Mesenteric fat pad (tissue), 1 donor: ENCODE measurements at places on chromosomes 5 and 9.
A peak's percentile ranks its signal among the peaks of the same experiment; 100 is the strongest.

DNA sequence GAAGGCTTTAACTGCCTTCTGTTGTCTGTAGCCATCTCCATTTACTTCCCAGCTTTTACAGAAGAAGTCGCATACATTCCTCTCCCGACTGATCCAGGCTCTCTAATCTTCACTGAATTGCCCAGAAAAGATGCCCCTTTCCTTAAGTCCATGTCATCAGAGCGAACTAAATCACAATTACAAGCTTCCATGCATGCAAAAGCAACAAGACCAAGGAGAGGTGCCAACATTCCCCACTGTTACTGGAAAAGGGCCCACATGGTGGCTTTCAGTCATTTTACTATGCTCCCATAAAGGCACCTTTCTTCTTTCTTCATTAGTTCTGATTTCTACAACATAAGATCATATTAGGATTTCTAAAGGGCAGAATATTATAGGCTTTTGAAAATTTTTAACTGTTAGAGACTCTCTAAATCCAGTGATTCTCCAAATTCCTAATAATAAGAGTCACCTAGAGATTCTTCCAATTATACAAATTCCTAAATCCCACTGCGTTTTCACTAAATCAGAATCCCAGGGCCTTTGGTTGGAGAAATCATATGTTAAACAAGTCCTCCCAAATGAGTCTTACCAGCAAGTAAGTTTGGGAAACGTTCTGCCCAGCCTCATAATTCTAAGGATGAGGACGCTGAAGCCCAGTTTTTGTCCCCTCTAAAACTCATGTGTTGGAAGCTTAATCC lies 17.0 kb upstream of the ZFR start:
- no peak for DNase-seq

GRCh38 chr9:105047742-105048041 lies 119.7 kb upstream of the ABCA1 start:
- no peak for DNase-seq

DNA sequence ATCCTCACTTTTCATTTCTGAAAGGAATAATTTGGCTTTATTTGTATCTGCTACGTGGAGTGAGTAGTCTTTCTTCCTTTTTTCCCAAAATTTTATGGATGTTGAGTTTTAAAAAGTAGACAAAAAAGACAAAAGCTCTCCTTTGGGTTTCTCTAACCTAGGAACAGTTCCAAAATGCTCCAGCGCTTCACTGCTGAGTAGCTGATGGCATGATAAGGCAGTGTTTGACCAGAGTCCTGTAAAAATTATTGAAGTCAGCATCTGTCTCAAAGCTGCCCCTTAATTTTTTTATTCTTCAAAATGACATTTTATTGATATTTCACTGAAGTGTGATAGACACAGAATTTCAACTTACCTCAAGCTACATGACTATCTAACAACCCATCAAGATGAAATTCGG lies 219.0 kb downstream of the ADAMTSL1 start:
- no peak for DNase-seq

DNA sequence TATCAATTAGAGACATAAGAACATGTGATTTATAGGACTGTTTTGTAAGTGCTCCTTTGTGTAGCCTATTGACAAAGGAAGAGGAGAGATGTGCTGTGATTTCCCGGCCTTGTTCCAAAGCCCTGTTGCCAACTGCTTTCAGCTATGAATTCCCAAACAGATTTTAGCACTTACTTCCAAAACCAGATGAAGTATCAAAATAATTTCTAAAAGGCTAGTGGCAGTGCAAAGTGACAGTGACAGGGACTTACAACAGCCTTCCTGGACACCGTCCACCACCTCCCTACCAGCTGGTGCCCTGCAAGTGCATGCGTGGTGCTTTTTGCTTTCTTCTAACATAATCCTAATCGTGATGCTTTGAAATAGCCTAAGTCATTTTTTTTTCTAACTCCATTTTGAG lies 254.1 kb upstream of the ACTBL2 start:
- DNase-seq = no peak

- no peak for DNase-seq
Measured at GRCh38 chr5:43837996-43838395, 235.0 kb downstream of the NNT start.

DNA sequence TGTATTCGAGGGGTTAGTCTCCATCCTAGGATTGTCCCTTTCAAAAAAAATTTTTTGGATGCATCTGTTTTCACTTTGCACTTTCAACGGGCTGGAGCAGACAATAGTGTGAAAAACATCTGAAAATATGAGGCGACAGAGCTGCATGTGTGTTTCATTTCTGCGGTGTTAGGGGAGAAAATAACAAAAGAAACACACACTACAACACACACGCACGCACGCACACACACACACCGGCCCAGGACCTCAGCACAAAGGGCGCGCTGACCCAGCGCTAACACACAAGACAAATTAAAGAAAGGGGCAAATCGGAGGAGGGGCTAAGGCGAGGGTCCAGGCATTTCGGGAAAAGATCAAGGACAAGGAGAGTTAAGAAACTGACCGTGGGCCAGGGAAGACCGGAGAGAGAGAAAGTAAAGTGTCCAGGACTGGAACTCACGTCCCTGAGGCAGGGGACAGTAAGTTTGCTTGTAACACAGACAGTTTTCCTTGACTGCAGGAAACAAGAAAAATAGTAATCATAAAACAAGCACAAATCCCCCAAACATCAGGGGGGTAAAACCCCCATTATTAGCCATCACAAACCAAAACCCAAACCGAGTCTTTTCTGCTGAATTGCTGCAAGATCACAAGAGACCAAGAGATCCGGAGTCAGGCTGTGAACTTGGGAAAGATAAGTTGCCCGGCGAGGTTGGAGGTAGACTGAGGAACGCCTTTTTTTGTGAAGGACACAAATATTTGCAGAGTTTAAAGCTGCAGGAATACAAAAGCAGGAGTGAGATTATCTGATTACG lies 302.1 kb downstream of the PARP8 start:
- peak; percentile 87 for DNase-seq

- no peak for DNase-seq
Measured at GRCh38 chr9:4137234-4137633, 162.6 kb downstream of the GLIS3 start.

DNA sequence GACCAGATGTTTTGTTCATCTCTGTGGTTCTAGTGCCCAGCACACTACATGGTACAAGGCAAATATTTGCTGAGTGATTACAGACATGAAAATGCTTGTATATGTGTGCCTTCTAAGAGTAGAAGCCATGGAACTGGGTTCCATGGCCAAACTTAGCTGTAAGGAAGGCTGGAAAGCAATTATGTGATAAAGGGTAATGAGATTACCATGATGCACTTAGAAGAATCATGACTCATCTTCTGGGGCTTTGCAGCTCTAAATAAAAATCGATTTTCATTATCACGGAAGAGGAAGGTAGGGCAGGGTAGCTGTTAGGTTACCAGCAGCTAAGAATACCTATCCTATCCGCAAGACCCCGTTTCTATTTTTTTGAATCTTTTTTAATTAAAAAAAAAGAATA lies 28.0 kb downstream of the RFK start:
- DNase-seq = no peak

- DNase-seq = no peak
Measured at GRCh38 chr9:130327781-130328348, 62.3 kb downstream of the HMCN2 start.

DNA sequence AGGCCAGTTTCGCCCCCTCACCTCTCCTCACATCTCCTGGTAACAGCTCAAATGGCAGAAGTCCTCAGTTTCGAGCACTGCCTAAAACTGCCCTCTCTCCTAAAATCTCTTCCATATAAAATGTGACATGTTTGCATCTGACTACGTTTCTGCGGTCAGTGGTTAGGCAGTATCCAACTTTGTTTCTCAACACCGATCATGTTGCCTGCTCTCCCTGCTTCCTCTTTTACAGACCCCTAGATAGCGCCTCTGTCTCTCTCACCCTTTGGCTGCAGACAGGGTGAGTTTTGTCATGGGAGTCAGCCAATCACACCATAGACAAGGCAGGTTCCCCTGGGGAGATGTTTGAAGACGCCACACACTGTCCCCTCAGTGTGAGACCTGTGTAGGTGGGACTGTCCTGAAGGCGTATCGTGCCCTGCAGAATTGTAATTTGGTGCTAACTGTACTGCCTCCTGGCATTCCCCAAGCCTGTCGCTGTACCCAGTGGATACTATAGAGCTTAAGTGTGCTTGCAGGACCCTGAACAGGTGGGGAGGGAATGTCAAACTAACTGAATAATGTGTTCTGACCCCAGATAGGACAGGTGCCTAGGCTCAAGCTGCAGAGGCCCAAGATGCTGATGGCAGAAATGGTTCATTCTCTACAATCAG lies 1.1 kb downstream of the HEXB start:
- DNase-seq = no peak

DNA sequence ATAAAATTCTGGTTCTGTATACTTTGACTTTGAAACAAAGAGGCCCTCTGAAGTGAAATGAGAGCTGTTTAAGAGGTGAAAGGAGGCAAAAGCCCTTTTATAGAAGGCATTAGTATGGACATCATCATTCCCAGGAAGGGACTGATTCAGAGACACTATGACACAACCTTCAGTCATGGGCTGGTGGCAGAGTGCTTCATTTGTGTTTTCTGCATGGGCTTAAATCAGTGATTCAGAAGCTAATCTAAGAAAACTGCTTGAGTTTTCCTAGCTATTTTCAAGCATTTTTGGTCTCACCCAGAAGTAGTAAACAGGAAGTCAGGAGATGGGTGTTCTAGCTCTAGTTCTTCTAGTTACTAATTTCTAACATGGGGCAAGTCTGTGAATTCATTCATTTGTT lies 288.9 kb downstream of the TRPM3 start:
- DNase-seq = no peak

DNA sequence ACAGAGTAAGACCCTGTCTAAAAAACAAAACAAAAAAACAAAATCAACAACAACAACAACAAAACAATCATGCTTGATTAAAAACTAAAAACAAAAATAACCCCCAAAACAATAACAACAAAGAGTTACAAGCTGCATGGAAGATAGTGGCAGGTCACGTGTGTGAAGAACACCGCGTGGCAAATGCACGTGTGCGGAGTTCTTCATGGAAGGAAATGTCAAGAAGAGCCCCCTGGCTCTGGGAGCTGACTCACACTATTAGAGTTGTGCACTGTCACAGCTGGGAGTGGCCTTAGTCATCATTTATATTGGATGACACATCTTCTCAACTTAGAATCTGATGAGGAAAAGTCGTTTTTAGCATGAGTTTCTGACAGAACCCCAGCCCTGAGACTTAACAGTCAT lies 110.5 kb downstream of the JMY start:
- DNase-seq = no peak

GRCh38 chr5:90488791-90489190 lies 14.1 kb downstream of the POLR3G start:
- no peak for DNase-seq

DNA sequence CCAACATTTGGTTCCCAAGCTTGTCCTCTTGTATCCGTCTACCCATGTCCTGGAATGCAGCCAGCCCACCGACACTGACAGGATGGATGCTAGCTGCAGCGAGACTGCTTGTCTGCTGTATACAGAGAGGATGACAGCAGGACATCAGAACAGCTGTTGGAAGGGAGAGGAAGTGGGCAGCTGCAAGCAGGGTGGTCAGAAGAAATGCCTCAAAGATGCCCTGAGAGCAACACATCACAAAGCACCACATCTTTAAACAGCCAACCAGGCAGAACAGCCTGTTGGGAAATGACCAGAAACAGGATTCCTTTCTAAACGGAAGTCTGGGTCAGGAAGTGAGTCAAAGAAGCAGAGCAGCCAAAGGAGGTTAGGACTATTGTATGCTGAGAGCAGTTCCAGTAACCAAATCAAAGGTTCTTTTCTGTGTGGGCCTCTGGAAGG lies 219.1 kb downstream of the NDUFS4 start:
- DNase-seq = no peak

DNA sequence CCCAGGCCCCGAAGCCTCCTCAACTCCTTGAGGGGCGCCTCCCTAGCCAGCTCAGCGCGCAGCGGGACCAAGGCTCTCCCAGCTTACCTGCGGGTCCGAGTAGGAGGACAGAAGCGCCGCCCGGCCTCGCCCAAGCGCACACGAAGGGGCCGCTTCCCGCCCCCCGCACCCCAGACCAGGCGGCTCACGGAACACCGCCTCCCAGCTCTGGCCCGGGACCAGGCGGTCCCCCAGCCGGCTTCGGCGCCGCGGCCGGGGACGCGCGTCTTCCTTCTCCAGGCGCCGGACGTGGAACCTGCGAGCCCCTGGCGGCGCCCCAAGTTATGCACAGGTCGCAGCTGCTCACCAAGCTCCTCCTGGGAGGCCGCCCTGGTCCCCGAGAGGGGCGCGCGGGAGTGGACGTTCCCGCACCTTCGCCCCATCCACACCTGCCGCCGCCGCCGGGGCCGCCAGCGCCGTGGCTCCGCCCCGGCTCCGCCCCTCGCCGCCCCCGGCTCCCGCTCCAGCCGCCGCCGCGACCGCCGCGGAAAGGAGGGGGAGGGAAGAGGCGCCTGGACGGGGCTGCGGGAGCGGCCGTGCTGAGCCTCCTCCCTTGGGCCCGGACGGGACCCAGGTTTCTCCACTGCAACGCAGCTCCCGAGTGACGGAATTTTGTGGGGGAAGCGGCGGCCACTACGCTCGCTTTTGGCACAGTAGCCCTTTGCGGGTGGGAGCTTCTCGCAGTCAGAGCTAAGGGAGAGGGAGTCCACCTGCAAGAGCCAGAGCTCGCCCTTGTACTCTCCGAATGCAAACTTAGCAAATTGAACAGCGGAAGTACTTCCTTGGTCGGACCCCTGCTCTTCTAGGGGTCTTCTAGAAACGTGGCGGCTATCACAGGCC lies 77.5 kb upstream of the IFNE start:
- DNase-seq = peak; percentile 88

GRCh38 chr5:9194509-9194908 lies 351.4 kb downstream of the SEMA5A start:
- DNase-seq = no peak

DNA sequence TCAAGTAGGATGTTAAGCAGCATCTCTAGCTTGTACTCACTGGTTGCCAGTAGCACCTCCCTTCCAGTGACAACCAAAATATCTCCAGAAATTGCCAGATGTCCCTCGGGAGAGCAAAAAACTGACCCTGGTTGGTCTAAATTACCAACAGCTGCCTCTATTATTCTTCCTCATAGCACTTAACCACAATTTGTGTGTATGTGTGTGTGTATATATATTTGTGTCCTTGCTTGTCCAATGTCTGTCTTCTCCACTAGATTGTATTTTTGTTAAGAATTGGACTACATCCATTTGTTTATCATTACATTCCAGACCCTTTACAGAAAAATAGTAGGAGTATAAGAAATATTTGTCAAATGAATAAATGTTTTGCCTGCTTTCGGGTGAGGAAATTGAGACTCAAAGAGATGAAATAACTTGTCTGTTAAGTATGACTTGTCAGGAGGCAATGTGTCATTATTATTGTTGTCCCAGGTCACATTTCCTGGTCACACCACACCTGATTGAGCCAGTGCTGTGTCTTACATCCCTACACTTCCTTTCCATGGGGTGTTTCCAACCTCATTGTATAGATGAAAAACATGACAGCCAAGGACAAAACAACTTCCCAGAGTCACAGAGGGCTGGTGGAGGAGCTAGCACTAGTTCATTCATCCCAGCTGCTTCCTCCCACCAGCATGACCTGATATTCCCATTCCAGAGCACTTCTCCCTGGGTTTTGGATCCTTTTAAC lies 11.4 kb upstream of the GRPEL2 start:
- no peak for DNase-seq

GRCh38 chr5:80959768-80960442 lies at the start of gene RASGRF2:
Gene RASGRF2 (plus strand): TSS chr5:80960363. CDS start chr5:80960739, 376 bp downstream.
- DNase-seq = no peak

- DNase-seq = no peak
Measured at GRCh38 chr9:109064963-109065702, 51.8 kb upstream of the CTNNAL1 start.
